ENCODE measurements at places on chromosomes 1 and 21.

DNA sequence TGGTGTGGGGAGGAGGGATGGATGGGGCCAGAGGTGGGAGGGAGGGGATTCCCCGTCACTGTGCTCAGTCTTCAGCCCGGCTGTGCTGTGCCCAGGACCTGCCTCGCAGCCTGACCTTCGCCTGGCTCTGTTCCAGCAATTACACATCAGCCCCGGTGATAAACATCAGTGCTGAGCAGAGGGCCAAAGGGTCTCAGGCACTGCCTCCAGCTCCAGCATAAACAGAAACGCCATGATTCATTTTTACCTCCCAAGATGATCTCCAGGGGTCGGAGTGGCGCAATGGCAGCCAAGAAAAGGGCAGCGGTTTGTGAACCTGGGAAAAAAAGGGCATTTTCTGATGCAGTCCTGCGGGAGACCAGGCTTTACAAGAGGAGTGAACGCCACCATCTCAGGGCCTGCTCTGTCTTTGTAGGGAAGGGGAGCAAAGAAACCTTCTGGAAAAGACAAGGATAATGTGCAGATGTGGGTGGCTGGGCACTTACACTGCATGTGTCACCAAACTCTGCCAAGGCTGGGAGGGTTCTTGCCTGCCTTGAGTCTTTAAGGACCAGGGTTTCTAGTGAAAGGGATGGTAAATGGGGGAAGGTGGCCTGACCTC, 28.1 kb downstream of the SHISA4 start:
- no peak for DNase-seq

DNA sequence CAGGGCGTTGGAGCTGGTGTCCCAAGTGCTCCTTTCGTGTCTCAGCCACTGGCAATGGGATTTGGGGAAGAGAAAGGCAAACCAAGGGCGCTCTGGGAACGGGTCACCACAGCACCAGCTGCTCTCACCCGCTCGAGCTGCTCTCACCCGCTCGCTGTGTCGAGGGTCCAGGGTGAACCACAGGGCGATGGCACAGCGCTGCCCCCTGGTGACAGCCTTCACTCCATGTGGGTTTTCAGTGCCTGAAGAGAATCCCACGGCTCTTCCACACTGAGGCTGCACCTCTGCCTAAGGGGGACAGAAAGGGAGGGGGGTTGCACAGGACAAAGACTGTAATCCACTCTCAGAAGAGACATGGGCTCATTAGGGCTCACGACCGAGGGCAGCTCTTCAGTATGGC, 7.1 kb upstream of the CLDN19 start:
- peak; percentile 68 for DNase-seq

- DNase-seq, result no peak
Measured at GRCh38 chr1:223738465-223739365, 26.4 kb downstream of the CAPN2 start.

DNA sequence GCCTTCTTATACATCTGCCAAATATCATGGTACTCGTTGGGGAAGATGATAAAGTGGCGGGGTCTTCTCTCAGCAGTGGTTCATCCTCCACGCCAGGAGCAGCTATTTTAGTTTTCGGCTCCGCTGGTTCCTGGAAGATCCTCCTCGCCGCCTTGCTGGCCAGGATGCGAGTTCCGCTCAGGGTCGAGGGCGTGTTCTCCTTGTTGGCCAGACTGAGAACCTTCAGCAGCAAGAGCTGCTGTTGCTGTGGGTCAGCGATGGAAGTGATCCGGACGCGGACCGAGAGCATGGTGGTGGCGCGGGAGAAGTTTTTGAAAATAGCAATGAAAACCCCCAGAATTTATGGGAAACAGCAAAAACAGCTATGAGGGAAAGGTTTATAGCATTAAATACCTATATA, 11.4 kb upstream of the CFAP126 start:
- DNase-seq, result no peak

DNA sequence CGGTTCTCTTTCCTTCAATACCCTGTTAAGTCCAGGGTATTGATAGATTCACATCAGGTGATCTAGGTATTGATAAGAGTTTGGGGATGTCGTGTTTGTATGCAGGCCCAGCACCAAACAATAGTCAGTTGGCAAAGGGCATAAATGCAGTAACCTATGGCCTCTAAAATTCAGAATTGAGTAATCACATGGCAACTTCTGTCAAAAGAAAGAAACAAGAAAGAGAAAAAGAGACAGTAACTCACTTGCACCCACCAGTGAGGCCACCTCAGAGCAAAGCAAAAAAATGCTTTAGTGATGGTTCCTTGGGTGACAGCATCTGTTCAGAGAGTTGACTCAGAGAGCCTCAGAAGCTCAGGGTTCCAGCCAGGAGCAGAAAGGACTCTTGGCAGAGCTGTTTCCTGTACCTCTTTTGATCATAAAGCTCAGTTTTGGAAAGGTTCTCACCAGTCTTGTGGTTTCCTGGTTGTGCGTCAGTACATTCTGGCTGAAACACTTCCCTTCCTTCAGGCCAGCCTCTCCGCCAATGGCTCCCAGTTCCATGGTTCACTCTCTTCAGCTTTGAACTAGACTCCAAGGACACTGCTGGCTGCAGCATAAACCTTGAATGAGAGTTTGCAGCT, 70.1 kb upstream of the GORAB start:
- DNase-seq, result no peak

GRCh38 chr1:89260042-89260441, 12.6 kb downstream of the GBP5 start:
- DNase-seq, result no peak

- no peak for DNase-seq
Measured at GRCh38 chr1:156499194-156499841, 1.3 kb downstream of the MEF2D start.

- DNase-seq, result no peak
Measured at GRCh38 chr1:119883826-119884225, 12.5 kb downstream of the ADAM30 start.

GRCh38 chr1:89604414-89604735, 28.5 kb upstream of the LRRC8C start:
- no peak for DNase-seq

DNA sequence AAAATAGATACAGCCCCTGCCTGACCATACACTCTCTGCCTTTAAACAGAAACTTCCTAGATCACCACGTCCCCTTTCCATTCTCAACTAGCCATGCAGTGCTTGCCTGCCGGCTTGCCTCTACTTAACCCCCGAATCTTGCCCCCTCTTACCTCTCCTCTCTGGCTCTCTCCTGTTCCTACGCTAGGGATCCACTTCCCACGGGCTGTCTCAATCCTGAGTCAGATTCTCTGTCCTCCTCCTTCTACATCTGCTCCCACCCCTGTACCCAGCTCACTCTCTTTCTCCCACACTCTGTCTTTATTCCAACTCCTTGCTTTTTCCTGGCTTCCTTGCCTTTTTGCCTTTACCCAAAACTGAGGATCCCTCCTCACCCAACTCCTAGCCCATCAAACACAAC, 29.3 kb downstream of the ATF3 start:
- DNase-seq, result no peak

GRCh38 chr1:236844499-236845271, 49.6 kb downstream of the MTR start:
- no peak for DNase-seq

GRCh38 chr1:57072401-57073110, 106.7 kb upstream of the C8B start:
- DNase-seq, result no peak

DNA sequence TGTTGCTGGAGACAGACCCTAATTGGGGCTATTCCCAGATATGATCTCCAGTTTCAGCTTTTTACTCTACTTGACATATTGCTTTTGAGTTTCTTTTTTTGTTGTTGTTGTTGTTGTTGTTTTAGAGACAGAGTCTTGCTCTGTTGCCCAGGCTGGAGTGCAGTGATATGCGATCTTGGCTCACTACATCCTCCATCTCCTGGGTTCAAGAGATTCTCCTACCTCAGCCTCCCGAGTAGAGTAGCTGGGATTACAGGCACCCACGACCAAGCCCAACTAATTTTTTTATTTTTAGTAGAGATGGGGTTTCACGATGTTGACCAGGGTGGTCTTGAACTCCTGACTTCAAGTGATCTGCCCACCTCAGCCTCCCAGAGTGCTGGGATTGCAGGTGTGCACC, 1.3 kb upstream of the SRP9 start:
- DNase-seq, result no peak

GRCh38 chr1:188270497-188270896, 1441.7 kb downstream of the PLA2G4A start:
- DNase-seq, result no peak

DNA sequence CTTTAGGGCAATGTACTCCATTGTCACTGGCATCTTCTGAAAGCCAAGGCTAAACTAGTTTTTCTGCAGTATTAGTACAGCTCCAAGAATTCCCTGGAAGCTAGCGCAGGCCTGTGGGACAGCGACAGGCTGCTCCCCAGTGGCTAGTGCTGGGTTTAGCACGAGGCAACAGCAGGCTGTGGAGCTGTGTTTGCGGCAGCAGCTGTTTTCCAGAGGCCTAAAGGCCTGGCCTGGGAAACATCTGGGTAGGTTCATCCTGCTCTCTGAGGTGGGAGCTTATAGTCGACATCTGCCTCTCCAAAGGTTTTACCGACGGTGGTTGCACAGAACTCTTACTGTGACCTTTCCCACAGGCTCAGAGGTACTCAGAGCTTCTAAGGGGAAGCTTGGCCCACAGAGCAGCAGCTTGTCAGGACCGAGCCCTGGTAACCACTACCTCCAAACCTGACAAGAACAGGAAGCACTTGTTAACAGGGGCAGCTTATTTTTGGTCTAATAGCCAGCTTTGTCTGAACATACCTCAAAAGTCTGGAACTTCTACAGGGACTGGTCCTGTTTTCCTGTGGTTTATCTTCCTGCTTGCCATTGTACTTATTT, 17.2 kb downstream of the CC2D1B start:
- DNase-seq, result no peak

DNA sequence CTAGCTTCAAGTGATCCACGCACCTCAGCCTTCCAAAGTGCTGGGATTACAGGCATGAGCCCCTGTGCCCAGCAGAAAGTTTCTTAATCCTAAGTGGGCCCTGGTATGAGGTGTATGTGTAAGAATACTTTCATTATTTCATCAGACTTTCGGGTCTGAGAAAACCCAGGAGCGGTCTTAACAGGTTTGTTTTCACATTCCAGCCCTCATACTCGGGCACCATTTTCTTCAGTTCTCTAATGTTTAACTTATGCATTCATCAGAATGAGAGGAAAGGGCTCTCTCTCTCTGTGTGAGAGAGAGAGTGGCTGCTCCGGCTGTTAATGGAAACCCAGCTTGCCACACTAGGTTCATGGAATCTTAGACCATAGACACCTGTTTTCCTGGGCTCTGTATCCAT, 4.2 kb upstream of the PADI1 start:
- no peak for DNase-seq

Measured in GM12891 (cell line).